ENCODE measurements at places on chromosomes 1 and 21. TPM values are rescaled to one million over a fixed set of nuclear protein-coding genes. Genes with fewer than 3 reads are reported as not detected.

Gene PAPPA2
- total RNA-seq: 0.60 TPM

Gene SYF2
- 30.0 TPM for total RNA-seq

Gene DYNLT5
- total RNA-seq: 2.0 TPM

Gene TP73
- total RNA-seq: not detected

Gene FCRL2
- total RNA-seq: not detected

Gene GNL2
- 25.1 TPM for total RNA-seq

Gene CLIC6
- total RNA-seq: 3.4 TPM

Gene GJA4
- total RNA-seq: 78.0 TPM

GRCh38 chr1:70790232-70790923 lies 257.2 kb downstream of the PTGER3 start:
- H3K4me3 ChIP-seq: no peak overlapping the region
- H3K27ac ChIP-seq: no peak overlapping the region
- no peaks in the 10 kb centered on the region for H3K36me3 ChIP-seq
- H3K4me1 ChIP-seq: no peaks in the 10 kb centered on the region
- no peak for DNase-seq

GRCh38 chr1:187516874-187517273 lies 688.1 kb downstream of the PLA2G4A start:
- no peaks in the 10 kb centered on the region for H3K4me1 ChIP-seq
- H3K27ac ChIP-seq: no peak overlapping the region
- H3K36me3 ChIP-seq: no peaks in the 10 kb centered on the region
- no peak for DNase-seq

- H3K36me3 ChIP-seq: no peaks in the 10 kb centered on the region
- H3K27ac ChIP-seq: no peak overlapping the region
- H3K4me1 ChIP-seq: no peaks in the 10 kb centered on the region
- no peak overlapping the region for H3K4me3 ChIP-seq
- no peaks in the 10 kb centered on the region for H3K27me3 ChIP-seq
- DNase-seq: no peak
Observed at GRCh38 chr1:216215169-216215568, 208.1 kb downstream of the USH2A start.

GRCh38 chr1:17699581-17699980 lies 55.6 kb upstream of the ACTL8 start:
- no peak overlapping the region for H3K4me3 ChIP-seq
- peaks cover 22% of the 10 kb centered on the region for H3K36me3 ChIP-seq
- no peak overlapping the region for H3K27ac ChIP-seq
- H3K4me1 ChIP-seq: peaks cover 6% of the 10 kb centered on the region
- no peaks in the 10 kb centered on the region for H3K27me3 ChIP-seq

GRCh38 chr21:36080386-36080785 lies 10.6 kb downstream of the CBR1 start:
- no peaks in the 10 kb centered on the region for H3K4me1 ChIP-seq
- no peaks in the 10 kb centered on the region for H3K36me3 ChIP-seq
- no peak overlapping the region for H3K4me3 ChIP-seq
- no peak for DNase-seq

DNA sequence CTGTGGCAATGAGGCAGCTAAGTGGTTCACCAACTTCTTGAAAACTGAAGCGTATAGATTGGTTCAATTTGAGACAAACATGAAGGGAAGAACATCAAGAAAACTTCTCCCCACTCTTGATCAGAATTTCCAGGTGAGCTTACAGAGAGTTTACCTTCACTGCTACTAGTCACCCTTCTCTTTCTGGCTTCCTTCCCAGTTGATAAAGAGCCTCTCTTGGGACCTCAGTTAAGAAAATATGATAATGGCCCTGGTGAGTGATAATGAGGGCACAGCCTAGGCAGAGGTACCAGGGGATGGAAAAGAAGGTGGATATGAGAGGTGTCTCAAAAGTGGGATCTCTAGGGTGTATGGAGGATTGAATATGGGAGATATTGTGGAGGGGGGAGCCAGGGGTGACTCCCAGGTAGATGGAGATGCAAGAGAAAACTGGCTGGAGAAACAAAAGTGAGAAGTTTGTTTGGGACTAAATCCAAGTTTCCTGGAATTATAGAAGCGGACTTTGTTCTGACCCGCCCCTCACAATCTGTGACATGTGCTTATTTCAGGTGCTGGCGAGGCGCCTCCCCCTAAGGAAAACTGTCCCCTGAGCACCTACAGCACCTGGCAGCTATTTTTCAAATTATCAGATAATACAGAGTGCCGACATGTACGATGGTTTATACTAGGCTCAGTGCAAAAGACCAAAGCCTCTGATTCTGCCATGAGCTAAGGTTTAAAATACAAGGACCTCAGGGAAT lies 13.7 kb downstream of the MTARC2 start:
- peaks cover 12% of the 10 kb centered on the region for H3K4me1 ChIP-seq
- no peak overlapping the region for H3K27ac ChIP-seq
- no peak for DNase-seq
- no peaks in the 10 kb centered on the region for H3K27me3 ChIP-seq

Measured in heart left ventricle (tissue), 16 donors.